ENCODE measurements at places on chromosomes 7 and 10.

- no peak for DNase-seq
Measured at GRCh38 chr7:80622541-80622940, 15.9 kb upstream of the CD36 start.

DNA sequence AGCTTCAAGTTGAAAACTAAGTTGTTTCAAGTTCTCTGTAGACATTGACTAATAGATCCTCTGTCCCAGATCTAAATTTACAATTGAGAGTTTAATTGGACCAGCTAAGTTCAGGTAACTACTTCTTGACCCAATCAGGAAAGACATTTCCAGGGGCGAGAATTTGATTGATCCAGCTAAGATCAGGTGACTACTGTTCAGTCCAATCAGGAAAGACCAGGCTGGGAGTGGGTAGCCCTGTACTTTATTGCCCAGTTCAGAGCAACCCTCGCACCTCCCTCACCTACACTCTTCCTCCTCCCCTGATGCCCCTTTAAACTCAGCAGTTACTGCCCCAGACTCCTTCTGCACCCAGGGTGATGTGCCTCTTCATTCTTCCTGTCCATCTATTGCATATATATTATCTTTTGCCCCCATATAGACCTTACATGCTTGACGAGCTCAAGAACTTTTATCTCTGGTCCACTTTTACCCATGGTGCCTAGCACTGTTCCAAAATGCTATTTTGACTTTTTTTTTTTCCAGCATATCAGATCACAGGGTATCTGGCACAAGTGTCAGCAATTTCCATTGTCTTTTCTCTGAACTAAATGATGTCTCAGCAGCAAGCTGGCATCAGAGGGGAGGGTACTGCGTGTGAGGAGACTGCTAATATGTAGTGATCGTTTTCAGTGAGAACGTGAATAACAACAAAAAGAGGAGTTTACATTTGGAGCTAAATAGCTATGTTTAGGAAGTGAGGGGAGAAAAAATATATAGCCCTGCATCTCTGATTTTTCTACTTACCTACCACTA lies 169.4 kb downstream of the KIAA1217 start:
- no peak for DNase-seq

- DNase-seq: no peak
Measured at GRCh38 chr7:46663025-46663424, 742.0 kb upstream of the IGFBP3 start.

GRCh38 chr7:96995406-96996110 lies 9.8 kb upstream of the DLX6 start:
- no peak for DNase-seq

DNA sequence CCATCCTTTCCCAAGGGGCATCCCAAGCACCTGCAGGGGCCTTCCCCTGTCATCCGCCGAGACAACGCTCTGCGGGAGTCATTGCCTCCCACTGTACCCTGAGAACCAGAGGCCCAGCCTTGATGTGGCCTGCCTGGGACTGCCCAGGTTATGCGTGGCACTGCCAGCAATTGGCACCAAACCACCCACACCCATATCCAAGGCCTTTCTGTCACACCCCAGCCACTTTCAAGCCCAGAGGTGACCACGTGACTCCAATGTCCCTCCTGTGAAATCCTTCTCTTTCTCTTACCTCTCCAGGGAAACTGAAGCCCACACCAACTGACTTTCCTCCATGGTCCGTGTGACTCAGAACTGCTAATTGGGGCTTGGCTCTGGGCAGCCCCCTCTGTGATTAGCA lies 123.9 kb downstream of the C10orf105 start:
- no peak for DNase-seq
